ENCODE measurements at places on chromosomes 12 and 14.

GRCh38 chr12:121120989-121121755 is 11.5 kb upstream of the P2RX7 start:
- no peak for DNase-seq

- no peak for DNase-seq
These were observed 41.5 kb downstream of the WDR20 start for GRCh38 chr14:102181187-102181586.

DNA sequence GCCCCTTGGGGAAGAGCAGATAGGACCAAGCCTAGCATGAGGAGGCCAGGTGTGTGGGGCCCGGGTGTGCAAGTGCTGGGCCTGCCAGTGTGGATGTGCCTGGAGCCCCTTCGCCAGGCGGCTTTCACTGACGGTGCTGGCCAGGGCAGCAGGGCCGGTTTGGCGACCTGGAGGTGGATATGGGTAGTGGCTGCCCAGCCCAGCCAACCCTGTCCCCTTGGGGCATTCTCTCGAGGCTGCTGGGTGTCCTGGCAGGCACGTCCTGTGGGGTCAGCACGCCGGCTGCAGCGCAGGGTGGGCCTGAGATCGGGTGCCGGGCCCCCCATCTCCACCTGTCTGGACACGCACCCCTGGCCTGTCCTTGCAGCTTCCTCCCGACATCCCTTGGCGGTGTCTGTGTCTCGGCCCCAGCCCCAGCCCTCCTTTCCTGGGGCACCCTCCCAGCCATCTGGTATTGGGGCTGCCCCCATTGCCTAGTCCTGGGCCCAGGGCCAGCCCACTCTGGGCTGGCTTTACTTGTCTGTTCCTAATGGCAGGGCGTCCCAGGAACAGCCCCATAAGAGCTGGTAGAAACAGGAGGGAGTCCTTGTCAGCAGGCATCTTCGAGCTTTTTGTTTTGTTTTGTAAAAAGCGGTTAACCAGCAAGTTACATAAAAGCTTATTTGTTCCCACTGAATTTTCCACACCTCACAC is 7.2 kb upstream of the CRIP2 start:
- no peak for DNase-seq

DNA sequence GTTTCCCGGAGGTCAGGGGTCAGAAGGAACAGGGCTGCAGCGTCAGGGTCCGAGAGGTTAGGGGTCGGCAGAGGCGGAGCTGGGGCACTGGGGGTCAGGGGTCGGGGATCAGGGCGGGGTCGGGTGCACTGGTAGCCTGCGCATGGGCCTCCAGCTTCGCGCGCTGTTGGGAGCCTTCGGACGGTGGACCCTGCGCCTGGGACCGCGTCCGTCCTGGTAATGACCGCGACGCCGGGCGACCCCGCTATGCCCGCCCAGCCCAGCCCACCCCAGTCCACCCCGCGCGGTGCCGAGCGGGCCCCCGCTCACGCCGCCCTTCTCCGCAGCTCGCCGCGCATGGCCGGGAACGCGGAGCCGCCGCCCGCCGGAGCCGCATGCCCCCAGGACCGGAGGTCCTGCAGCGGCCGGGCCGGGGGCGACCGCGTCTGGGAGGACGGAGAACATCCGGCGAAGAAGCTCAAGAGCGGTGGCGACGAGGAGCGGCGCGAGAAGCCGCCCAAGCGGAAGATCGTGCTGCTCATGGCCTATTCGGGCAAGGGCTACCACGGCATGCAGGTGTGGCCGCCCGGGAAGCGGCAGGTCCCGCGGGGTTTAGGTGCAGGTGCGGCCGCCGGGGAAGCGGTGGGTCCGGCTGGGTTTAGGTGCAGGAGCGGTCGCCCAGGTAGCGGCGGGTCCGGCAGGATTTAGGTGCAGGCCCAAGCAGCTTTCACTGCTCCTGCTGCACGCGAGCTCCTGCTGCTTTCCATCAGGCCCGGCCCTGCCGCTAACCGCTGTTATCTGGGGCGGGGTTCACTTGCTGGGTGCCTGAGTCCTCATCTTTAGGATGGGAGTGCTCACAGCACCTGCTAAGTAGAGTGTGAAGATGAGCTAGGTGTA is 743 bp downstream of the PUS1 start:
- DNase-seq, result peak; percentile 58

GRCh38 chr12:66851134-66851533 is 172.3 kb upstream of the GRIP1 start:
- DNase-seq, result peak; percentile 58

GRCh38 chr12:104136577-104136976 is 1.4 kb downstream of the NFYB start:
- no peak for DNase-seq

GRCh38 chr14:80278293-80279023 is 67.2 kb upstream of the DIO2 start:
- no peak for DNase-seq

- DNase-seq, result no peak
These were observed 259.5 kb upstream of the E2F7 start for GRCh38 chr12:77324763-77325468.

DNA sequence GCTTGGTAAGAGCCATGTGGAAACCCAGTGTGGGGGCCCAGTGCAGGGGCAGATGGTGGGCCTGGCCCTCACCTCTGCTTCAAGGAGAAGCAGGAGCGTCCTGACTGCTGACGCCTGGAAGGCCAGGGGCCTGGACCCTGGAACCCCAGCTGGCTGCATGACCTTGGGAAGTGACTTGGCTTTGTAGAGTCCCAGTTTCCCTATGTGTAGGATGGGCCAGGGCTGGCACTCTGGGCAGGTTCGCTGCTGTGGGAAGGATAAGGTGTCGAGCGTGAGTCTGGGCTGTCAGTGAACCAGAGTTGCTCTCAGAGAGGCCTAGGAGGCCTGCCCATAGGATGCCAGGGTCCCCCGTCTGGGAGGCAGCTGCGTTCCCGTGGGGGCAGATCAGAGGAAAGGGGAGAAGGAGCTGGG is 43.2 kb downstream of the TRAFD1 start:
- no peak for DNase-seq

- no peak for DNase-seq
These were observed 15.9 kb downstream of the RAB35 start for GRCh38 chr12:120100630-120101029.

GRCh38 chr12:98126637-98127335 is 388.6 kb upstream of the TMPO start:
- DNase-seq, result no peak

DNA sequence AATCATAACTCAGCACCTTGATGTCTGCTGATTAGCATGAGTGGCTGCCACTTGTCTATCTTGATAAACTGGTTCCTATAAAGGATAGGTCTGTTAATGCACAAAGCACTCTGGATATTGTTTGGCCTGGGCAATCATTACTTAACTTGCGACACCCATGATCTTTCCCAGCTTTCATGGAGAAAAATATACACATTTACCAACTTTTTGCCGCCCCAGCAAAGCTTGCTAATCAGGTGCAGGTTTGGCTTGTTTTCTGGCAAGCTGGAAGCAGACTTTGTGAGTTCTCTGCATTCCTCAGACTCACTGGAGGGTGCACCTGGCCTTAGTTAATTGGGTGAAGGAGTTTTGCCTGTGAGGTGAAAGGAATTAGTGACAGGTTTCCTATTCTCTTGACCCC is 1126.4 kb upstream of the FLRT2 start:
- DNase-seq, result no peak

DNA sequence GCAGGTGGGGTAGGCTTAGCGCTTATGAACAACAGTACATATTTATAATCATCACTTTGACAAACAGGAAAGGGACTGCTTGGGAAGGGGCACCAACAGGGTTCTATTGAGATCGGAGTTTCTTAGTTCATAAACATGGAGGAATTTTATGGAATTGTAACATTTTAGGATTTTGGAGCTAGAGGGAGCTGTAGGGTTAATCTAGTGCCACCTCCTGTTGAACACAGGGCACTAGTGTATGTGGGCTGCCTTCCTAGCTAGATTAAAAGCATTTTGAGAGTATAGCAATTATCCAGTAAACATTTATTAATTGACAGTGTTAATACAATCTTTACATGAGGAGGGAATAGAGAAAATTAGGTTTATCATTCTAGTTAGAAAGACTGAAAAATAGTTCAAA is 23.1 kb upstream of the TBC1D30 start:
- no peak for DNase-seq

DNA sequence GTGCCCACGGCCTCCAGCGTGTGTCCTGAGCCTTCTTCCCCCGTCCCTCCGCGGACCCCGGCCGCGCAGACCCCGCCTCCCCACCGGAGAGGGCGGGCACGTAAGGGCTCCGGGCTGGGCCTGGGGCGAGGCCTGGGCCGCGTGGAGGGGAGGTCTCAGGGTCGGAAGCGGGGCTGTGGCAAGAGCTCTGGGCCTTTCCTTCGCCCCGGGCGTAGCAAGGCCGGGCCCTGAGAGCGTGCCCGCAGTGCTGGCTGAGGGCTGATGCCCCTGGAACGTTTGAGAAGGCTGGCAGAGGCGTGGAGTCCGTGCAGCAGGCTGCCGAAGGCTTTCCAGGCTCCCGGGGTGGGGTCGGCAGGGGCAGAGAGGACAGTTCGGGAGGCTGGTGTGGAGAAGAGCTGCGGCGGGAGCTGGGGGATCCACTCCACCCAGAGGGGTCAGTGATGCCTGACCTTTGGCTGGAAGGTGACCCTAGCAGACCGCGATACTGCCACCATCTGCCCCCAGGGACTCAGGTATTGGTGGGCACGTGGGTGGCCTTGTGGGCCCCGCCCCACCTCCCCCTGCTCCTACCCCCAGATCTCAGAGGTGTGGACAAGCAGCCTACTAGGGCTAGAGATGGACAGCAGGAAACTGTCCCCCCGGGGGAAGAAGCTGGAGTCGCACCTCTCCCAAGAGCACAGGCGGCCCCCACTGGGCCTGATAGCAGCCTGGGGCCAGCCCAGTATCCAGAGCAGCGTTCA is 558 bp downstream of the TEX22 start:
- peak; percentile 71 for DNase-seq

DNA sequence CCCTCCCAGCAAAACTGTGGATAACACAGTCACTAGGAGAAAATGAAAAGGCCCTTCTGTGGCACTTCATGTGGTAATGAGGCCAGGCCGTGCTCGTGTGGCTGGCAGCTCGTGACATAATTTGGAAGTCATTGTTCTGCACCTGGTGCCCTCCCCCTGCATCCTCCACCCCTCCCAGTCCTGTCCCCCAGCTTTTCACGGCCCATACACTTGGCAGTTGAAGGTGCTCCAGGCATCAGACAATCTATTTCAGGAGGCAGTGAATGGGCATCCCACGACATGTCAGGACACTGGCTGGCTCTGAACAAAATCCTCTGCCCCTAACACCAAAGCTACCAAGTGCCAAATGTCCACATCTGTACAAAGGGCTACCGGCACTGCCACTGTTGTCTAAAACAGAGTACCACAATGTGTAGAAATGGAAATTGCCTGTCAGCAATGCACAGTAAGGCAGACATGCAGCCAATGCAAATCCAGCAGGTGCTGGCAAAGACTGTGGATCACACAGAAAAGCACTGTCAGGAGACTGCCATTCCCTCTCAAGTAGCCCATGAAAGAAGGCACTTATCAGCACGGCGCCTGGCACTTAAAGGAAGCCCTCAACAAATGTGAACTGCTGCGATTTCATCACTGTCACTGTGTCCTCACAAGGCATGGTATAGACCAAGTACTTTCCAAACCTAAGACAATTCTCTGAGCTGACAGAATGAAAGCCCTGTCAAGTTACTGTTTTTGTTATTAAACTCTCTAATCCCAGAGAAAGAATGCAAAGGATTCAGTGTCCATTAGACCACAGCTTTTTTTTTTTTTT is 39.1 kb downstream of the CORO1C start:
- DNase-seq, result peak; percentile 59

GRCh38 chr14:71487941-71488340 is 444.3 kb upstream of the RGS6 start:
- DNase-seq, result no peak

DNA sequence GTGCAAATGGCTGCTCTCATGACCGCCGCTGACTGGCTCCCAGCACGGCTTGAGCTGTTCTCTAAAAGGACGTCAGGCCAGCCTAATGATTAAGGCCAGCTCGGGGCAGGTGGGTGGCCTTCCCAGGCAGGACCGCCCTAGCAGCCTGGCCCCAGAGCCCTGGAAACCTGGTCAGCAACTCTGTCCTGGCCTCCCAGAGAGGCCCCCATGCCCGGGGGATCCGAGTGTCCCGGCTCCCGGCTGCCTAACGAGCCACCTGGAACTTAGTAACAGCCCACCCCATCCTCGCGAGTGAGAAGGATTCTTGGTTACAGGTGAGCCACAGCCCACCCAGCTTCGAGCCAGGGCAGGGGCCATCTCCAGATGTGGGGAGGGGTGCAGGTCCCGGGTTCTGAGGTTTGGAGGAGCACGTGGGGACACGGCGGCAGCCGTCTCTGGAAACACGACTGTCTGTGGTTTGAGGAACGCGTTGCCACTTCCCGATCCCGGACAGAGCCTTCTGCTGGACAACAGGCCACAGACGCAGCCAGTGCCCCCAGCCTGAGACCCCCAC is 73.8 kb upstream of the FBRSL1 start:
- no peak for DNase-seq

- DNase-seq, result no peak
These were observed 14.1 kb downstream of the KCNH3 start for GRCh38 chr12:49552899-49553298.

- DNase-seq, result no peak
These were observed 72.1 kb downstream of the PHLDA1 start for GRCh38 chr12:75959506-75959905.

DNA sequence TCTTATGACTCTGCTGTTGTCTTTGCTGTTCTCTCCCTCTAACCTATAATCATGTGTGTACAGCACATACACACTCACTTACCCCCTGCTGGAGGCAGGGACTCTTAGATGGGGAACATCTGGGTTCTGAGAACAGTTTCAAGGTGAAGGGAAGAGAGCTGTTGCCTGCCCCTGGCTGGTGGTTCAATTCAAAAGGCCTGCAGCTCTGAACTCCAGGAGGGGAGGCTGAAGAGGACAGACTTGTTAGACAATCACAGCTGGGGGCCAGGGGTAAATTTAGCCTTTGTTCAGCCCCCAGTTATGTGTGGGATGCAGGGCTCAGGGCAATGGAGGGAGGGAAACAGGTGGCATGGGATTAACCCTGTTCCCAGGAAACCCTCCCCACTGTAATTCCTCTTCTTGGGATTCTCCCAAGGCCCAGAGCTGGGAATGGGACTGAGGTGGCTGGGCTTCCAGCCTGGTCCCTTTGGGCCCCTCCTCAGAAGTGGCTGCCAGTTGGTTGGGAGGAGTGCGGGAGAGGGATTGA is 1.9 kb downstream of the MYL6B start:
- DNase-seq, result peak; percentile 49

- no peak for DNase-seq
These were observed 39.8 kb upstream of the OVCH1 start for GRCh38 chr12:29537298-29537697.

Measured in NAMALWA (cell line).